ENCODE measurements at places on chromosomes 4 and X.

- no peak for DNase-seq
Observed at GRCh38 chr4:38489924-38490639, 173.9 kb upstream of the KLF3 start.

GRCh38 chrX:75603833-75604232, 81.0 kb upstream of the ZDHHC15 start:
- DNase-seq = no peak

- DNase-seq = no peak
Observed at GRCh38 chr4:53119680-53120079, 246.2 kb downstream of the SCFD2 start.

- DNase-seq = no peak
Observed at GRCh38 chrX:20132666-20133065, 9.0 kb downstream of the EIF1AX start.

DNA sequence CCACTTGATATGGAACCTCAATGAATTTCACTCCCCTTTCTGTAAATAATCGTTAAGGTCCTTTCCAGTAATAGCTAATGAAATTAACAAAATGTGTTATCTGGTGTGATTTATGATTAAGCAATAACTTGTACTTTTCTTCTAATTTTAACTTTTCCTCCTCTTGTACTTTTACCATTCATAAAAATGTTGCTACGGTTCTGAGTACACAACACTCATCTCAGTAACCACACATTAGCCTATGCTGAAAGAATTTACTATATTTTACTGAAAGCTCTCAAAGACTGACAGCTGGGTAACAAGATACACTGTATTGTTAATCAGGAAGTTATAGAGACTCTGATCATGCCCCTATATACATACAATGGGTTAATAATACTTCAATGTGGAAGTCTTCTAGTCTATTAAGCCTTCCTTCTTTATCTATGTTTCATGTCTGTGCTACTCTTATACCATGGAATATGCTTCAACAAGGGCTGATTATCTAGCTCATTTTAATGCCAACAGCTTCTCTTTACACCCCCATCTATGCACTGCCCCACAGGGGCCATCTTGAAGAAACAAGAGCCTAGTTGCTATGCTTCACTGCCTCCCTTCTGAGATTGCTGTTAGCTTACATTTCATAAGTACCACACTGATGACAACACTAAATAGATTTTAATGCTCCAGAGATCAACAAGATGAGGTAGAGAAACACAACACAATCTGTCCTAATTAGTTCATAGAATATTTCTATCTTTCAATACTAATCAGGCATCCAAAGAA, 39.1 kb downstream of the LAMP2 start:
- DNase-seq = no peak

GRCh38 chr4:54176202-54176601, 52.9 kb upstream of the PDGFRA start:
- no peak for DNase-seq

DNA sequence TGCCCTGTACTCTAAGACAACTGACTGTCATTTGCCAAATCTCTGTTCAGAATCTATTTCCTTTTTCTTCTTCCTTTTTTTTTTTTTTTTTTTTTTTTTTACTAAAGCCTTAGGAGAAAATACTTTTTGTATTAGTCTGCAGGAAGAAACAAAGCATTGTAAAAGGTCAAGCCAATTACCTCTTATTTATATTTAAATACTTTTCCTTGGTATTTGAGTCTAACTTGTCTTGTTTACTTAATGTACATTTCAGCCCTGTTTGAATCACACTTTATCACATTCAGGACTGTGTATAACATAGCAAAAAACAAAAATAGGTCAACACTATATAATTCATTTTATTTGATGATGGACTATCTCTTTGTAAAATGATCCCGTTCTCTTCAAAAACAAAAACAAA, 262.2 kb downstream of the RPA4 start:
- DNase-seq = no peak

DNA sequence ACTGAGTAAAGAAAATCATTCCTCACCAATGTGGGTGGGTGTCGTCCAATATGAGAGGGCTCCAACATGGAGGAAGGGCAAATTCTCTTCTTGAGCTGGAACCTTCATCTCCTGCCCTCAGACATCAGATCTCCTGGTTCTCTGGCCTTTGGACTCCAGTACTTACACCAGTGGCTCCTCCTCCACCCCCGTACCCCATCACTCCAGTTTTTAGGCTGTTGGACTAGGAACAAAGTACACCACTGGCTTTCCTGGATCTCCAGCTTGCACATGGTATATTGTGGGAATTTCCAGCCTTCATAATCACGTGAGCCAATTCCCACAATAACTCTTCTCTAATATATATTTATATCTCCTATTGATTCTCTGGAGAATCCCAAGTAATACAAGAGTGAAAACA, 196.9 kb downstream of the PDHA2 start:
- DNase-seq = no peak

DNA sequence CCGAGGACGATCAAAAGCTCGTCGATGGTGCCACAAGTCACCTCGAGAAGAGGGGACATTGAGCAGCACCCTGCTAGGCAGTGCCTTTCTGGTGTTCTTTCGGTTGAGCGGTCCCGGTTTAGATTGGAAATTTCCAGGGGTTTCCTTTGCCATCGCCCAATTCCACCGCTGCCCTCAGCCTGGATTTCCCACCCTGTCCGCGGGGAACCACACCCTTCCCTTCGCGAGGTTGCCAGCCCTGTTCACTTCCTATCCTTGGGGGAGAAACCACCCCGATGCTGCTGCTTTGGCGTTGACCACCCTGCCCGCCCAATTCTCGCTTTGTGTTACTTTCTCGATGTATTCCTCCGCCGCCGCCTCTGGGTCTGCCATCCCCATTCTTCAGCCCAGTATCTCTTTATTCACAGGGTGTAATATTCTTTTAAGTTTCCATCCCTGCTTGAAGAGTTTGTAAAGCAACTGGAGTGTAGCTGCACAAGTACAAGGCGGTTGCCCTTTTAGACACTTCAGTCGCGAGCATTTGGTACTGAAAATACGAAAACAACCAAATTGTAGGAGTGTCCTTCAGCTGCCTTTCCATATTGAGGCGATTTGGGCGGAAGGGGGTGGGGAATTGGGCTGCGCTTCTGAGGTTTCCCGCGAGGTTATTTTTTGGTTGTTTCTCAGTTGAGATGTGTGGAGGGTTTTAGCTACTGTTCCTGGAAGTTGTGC, 1.1 kb downstream of the OGT start:
- DNase-seq = no peak

GRCh38 chr4:30182786-30183185, 537.4 kb upstream of the PCDH7 start:
- no peak for DNase-seq

GRCh38 chr4:24765376-24765988, 29.9 kb upstream of the SOD3 start:
- no peak for DNase-seq

DNA sequence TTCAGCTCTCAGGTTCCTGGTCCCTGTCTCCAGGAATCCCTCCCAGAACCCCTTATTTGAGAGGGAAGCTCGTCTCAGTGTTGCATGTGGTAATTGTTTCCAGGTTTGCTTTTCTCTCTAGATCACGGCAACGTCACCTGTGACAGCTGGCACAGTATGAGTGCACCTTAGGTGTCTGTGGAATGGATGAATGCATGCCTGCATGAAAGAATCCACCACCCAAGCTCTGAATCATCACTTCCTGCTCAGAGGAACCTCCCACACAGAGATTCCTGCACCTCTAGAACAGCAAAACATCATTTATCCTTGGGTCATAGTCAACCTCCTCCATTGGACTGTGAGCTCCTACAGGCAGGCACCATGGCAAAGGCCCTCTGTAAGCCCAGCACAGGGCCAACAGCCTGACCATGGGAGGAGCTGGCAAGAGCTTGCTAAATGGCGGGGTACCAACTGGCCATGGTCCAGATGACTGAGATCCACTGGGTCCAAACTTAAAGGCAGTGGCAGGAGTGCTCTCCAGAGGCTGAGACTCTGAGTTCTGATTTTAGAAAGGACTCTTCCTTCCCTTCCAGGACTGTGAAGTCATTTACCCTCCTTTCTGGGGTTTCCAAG, 116.2 kb downstream of the SLC2A9 start:
- DNase-seq = no peak

DNA sequence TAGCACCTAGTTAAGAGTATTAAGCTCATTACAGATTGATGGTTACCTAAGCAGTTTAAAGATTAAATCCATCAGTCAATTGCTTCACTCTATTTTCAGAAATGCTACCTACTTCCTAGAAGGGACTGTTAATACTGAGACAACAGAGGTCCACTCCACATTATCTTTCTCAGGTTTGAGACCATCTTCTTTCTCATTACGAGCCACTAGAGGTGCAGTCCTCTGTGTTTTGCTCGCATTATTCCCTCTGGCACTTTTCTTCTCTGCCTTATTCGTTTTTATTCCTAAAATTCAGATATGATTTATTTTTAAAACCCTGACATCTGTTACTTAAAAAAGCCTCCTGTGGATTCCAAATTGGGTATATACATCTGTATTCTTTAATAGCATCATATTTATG, 459.1 kb downstream of the FSTL5 start:
- DNase-seq = no peak

DNA sequence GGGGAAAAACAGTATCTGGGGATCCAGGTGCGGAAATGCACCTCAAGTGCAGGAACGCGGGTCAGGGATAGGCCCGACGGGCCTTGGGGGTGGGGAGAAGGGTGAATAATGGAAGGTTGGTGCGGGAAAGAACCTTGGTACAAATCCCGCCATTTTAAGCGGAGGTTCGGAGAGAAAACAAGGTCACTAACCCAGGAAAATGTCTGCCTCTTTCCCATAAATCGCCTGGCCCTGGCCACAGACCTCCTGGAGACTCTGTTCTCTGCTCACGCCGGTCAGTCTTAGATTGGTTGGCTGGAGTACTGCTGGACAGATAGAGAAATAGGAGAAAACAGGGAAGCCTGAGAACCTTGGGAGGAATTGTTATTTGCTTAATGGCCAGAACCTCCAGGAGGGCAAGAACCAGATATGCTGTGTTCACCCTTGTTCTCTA, 897 bp upstream of the FBXL5 start:
- DNase-seq = no peak

DNA sequence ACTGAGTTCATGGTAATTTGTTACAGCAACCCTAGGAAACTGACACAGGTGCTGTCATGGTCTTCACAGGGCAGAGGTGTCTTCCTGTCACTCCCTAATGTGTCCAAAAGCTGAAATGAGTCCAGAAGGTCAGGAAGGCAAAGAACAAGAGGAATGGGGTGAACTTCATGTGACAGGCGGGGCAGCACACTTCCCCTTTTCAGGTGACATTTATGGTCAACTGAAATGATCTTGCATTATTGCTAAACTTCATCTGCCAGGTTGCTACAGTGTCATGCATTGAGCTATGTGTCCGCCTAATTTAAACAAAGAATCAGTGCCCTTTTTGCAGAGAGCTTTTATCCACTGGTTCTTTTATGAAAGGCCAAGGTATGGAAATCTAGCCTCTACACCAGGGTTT, 15.9 kb upstream of the CCDC149 start:
- DNase-seq = no peak

GRCh38 chr4:165723051-165723795, 149.8 kb upstream of the TLL1 start:
- no peak for DNase-seq

DNA sequence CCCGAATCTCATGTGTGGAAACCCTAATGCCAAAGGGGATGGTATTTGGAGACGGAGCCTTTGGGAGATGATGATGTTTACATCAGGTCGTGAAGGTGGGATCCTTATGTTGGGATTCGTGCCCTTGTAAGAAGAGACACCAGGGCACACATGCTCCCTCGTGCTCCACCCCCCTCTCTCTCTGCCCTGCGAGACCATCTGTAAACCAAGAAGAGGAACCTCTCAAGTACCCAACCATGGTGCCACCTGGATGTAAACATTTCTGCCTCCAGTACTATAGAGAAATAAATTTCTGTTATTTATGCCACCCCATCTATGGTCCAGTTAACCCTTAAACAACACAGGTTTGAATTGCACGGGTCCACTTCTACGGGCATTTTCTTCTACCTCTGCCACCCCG, 179.4 kb downstream of the DHRSX start:
- DNase-seq = no peak

DNA sequence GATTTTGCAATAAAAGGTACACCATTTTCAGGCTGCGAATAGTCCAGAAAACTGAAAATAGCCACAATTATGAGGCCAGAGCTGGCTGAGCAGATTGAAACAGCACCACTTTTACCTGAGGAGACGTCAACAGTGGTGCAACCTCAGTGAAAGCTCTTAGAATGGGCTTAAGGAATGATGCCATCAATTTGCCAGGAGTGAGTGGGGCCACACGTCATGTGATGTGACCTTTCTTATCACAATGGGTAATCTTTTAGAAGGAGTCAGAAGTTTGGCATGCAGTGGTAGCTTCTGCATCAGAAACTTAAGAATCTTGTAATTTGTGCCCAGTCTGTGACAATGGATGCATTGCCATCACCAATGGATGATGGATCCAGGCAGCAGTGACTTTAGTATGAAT, 27.6 kb downstream of the ZNF81 start:
- no peak for DNase-seq

DNA sequence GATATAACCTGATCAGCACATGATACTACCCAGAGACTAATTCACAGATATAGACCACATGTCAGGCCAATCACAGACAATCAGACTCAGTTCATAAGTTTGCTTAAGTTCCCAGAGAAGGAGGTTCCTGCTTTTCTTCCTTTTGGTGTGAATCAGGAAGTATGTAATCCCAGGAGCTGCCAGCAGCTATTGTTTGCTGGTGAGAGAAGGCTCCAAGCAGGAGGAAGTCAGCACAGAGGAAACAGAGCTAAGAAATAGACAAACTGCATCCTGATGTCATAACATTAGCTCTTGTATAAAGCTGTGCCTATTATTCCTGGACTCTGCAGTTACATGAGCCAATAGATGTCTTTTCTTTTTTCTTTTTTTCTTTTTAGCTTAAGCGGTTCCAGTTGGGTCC, 50.9 kb downstream of the UCHL1 start:
- no peak for DNase-seq

DNA sequence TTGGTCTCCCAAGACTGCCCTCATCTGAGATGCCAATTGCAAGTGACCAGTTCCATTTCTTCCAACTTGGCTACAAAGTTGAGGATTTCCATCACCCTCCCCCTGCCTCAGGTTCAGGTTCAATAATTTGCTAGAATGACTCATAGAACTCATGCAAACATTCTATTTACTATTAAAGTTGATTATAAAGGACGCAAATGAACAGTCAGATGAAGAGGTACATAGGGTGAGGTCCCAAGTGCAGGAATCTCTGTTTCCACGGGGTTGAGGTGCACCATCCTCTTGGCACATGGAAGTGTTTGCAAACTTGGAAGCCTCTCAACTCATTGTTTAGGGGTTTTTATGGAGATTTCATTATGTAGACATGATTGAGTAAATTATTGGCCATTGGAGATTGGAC, 41.0 kb downstream of the FGFBP1 start:
- DNase-seq = no peak
